ENCODE measurements at places on chromosomes 6 and 20.
A peak's percentile ranks its signal among the peaks of the same experiment; 100 is the strongest.

GRCh38 chr20:37877832-37878772 lies 24.8 kb upstream of the VSTM2L start:
- DNase-seq: no peak

DNA sequence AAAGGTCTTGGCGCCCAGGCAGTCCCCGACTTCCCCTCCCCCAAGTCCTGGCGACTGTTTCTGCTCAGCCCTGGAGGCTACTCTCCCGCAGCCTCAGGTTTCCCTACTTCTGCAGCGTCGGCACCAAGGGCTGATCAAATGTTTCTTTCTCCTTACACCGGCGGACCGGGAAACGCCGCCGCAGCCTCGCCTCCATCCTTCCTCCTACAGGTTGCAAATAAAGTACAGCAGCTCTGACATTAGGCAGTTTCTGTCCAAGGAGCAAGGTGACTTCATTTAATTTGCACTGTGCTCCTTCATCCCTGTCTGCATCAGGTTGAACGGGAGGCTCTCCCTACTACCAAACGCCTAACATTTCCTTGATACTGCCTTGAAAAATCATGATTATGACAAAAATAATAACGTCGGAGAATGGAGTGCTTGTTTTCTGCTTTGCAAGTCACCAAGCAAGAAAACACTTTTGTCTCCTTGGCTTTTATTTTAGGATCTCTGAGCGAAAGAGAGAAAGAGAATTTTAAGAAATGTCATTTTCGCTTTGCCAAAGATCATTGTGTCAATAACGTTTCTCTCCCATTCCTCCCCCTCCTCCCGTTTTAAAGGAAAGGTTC lies 1.0 kb downstream of the CLIC5 start:
- DNase-seq: no peak

DNA sequence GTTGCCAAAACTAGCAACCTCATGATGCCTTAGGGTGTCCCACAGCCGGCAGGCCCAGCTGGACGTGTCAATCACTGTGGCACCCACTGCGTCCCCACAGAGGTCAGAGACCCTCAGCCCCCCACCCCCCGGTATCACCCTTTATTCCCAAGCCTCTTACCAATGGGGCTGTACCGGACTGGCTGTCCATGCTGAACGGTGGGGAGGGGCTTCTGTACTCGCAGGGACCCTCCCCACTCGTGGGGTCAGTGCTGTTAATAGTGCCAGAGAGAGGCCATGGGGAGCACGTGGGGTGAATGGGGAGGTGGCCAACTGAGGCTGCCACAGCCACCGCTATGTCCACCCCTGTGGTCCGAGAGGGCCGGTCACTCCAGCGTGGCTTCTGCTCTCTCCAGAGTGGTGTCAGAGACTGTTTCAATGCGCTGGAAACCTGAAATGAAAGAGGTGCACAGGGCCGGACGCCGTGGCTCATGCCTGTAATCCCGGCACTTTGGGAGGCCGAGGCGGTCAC lies 68.6 kb downstream of the THBS2 start:
- no peak for DNase-seq

- peak; percentile 74 for DNase-seq
These were observed 522.2 kb upstream of the JAG1 start for GRCh38 chr20:11195899-11196558.

DNA sequence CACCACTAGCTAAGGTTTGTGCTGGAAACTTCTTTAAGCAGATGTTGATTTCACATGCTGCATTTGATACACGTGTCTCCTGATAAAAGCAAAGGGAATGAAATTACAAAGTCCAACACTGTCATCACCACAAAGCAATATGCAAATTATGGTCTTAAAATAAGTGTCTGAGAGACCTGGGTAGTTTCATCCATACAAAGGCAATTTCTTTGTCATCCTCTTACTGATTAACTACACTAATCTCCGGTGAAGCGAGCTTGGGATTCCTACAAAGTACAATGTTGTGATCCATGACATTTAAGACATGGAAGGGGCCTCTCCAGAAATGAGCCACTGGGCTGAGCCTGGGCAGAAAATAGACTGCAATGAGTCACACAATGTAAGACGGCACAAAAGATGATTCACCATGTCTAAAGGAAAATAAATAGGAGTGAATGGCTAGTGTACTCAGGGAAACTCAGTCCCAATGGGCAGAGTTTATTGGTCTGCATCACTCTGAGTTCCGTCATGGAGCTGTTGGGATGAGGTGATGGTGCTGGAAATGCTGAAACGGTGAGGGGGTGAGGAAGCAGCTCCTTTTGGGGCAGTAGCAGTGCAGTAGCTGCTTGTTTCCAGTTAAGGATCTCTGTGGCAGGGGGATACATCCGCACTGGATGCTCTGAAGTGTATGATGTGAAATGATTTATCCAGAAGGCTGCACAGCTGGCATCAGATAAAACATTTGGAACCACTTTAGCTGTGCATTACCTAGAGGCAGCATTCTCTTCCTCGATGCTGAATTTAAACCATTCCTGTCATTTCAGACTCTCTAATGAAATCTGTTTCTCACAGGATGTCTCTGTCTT lies 103.3 kb downstream of the IBTK start:
- DNase-seq: peak; percentile 99

GRCh38 chr6:13486679-13487121 lies 700 bp downstream of the GFOD1 start:
- DNase-seq: peak; percentile 93

DNA sequence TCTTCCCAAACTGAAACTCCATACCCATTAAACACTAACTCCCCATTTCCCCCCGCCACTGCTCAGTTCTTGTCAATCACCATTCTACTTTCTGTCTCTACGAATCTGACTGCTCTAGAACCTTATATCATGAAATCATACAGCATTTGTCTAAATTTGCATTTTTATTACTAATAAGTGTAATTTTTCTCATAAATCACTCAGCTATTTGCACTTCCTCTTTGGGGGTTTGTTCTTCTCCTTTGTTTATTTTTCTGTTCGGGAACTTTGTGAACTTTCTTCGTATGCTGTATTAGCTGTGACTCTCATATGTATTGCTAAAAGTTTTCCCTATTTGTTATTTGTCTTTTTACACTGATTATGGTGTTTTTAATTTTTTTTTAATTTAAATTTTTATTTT lies 152.2 kb downstream of the SLC16A10 start:
- no peak for DNase-seq

GRCh38 chr6:147341486-147341885 lies 137.3 kb downstream of the STXBP5 start:
- no peak for DNase-seq

- DNase-seq: peak; percentile 72
These were observed 106.5 kb downstream of the ATP9A start for GRCh38 chr20:51661609-51662178.

DNA sequence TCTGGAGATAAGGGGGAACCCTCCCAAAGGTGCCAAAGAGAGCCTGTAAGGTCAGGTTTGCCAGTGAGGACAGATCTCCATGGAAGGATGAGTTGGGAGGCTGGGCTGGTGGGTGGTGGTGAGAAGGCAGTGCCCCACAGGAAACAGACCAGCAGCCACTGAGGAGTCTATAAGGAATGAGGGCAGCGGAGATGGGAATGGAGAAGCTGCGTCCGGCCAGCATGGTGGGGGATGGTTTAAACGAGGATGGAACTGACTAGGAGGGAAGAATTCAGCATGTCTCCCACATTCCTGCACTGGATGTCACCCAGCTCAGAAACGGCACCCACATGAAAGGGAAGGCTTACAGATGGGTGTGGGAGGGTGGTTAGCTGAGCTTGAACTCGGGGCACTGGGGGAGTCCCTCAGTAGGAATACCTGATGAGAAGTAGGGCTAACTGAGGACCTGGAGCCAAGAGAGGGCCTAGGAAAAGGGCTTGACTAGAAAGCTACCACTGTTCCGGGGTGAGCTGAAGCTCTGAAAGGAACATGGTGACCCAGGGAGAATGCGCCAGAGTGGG lies 53.2 kb downstream of the FOXA2 start:
- DNase-seq: no peak

DNA sequence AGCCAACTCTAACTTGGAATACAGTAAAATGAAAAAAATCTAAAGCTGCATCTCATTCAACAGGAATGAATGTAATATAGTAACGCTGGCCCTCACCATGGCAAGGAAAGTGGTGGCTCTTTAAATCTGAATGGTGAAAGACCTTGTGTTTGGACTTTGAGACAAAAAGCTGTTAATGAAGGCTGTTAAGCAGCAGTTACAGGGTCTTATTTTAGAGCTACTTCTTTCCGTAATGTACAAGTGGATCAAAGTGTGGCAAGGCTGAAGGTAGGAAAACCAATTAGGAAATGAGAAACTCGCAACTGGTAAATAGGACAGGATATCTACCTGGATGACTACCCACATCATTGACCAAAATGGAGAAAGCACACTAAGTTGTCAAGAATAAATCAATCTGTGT lies 11.6 kb upstream of the TRIM39 start:
- DNase-seq: no peak

DNA sequence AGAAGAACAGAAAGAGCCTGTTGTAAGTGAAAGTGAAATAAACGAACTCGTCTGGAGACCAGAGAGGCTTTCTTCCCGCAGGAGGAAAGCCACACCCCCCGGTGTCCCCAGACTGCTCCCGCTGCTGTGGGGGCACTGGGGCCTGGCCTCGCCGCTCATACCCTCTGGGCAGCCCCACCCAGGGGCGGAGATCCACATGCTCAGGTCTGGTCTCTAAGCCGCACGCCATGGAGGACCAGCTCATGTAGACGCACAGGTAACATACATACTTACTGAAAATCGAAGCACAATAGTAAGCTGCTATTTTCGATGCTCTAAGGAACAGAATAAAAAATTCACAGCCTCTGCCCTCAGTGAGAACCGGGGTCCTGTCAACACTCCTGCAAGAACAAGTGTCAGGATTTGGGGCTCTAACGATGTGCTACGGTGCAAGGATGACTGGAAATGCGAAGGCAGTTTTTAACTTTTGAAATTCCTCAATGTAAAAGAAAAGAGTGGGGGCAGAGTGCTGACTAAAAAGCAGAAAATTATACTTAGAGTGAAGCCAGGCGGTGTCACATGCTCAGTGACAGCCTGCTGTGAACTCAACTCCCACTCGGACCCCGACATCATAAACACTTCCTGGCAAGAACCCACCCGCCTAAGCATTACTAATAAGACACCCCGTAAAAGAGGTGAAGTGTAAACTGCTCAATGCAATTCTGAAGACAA lies 110.5 kb downstream of the IRF4 start:
- DNase-seq: no peak
